ENCODE measurements at places on chromosomes 3 and 15.
A peak's percentile ranks its signal among the peaks of the same experiment; 100 is the strongest.

GRCh38 chr3:179563271-179563783 is 601 bp downstream of the ACTL6A start:
- peak; percentile 78 for DNase-seq

DNA sequence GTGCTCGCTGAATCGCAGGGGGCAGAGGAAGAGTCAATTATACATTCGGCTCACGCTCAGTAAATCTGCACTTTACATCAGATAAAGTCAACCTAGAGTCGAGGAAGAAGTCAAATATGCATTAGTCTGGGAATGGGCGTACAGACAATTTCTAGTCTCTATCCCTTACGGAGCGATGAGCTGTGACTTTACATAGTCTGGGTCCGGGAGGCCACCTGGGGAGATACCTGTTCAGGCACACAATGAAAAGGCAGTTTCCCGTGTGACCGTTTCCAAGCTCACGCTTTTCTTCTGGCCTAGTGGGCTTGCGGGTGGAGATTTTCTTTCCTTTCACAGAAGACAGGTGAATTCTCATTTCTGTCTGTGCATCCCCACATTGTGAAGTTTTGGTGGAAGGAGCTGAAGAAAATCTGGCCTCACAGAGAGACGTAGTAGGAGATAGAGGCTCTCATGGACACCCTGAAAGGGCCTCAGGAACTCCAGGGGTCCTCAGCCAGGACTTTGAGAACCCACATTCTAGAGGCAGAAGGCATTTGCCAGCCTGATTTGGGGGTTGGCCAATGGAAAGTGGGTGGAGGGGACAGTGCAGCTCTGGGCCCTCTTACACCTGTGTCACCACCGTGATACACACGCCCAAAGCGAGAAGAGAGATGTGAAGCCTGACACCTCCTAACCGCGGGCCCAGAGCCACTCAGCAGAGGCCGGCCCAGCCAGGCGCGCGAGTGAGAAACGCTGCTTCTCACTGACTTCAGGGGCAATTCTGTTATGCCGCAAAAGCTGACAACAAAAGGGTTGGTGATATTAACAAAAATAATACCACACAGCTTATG is 10.7 kb upstream of the OCA2 start:
- DNase-seq: no peak

GRCh38 chr3:126523745-126524428 is at the start of gene CHST13:
Gene CHST13, plus strand, starts transcription at chr3:126524155. Its CDS starts 178 bp downstream, at chr3:126524333.
- DNase-seq: peak; percentile 67

DNA sequence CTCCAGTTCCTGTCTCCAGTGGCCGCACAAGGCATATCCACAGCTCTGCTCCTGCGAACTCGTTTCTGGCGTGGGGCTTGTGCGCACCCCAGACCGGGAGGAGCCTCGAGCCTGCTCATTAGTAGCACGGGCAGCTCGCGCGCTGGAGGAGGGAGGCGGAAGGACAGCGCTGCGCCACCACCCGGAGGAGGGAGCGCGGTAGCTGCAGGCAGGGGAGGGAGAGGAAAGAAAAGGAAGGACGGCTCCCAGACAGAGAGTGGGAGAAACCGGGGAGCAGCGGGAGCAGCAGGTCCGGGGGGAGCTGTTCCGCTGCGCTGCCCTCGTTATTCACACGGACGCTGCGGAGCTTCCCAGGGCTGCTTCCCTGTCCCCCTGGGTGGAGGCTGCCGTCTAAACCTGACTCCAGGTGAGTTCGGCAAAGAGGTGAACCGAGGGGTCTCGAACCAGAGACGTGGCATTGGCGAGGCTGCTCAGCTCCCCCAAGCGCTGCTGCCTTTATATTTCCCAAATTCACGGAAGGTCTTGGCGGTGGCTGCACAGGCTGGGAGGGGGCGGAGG is 121.3 kb upstream of the ZNF717 start:
- no peak for DNase-seq

DNA sequence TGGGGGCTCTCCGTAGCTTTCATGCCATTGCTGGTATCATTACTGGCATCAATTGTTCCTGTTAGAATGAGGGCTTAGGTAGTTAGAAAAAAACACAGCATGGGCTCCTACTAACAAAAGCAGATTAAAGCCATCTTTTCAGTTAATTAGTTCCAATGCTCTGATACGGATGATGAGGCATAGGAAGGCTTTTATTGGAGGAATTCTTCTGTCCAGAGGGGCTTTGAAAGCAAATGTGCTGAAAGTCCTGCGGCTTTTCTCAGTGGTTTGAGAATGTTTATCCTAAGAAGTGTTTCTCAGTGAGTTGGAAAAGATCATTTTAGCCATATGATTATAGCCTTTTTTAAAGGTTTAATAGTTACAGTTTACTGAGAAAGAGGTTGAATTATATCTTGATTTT is 198.5 kb downstream of the THSD4 start:
- no peak for DNase-seq

- no peak for DNase-seq
Measured at GRCh38 chr15:69557707-69558409, 105.2 kb downstream of the RPLP1 start.

DNA sequence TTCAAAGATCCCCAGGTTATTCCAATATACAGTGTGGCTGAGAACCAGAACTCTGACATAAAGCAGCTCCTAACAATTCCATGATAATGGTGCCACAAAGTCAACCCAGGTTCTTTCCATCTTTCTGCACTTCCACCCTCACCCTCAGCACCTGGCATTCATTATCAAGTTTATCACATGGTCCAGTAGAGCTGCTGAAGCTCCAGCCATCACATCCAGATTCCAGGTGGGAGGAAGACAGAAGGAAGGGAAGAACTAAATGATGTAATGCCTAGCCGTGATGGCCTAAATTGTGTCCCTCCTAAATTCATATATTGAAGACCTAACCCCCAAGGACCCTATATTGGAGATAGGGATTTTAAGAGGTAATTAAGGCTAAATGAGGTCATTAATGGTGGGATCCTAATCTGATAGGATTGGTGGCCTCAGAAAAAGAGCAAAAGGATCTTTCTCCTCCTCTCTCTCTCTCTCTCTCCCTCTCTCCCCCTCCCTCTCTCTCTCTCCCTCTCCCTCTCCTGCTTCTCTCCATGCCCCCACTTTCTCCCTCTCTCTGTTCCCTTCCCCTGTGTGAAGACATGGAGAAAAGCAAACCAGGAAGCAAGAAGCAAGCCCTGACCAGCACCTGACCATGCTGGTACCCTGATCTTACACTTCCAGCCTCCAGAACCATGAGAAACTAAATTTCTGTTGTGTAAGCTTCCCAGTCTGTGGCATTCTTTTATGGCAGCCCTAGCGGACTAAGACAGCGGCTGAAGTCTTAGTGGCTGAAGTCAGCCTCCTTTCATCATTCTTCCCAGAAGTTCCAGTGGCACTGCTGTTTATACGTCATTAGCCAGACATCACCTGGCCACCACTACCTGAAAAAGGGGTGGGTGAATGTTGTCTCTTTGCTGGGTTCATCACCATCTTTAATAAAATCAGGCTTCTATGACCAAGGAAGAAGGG is 369.7 kb upstream of the PROK2 start:
- no peak for DNase-seq

- no peak for DNase-seq
Measured at GRCh38 chr3:167749209-167749608, 13.7 kb downstream of the SERPINI1 start.

DNA sequence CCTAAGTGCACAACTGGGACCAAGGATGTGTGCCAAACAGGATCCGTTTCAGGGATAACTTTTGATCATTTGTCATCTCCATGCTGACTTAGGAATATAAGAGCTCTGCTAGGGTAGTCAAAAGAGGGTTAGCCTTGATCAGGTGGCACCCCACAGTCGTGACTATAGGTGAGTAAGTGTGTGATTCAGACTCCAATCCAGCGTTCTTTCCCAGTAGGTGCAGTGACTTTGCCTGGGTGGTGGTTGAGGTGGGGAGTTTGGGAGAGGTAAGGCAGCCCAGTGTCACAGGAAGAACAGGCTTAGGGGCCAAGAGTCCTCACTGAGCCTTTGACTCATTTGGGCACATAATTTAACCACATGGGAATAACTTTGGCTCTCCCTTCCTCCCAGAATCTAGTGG is 51.0 kb downstream of the CHDH start:
- DNase-seq: no peak

All from ACHN (cell line).